A549 treated with AZD2906 at 1 μM for 4 hours (cell line): ENCODE measurements at places on chromosomes 16 and 17. TPM values are rescaled to one million over a fixed set of nuclear protein-coding genes. Genes with fewer than 3 reads are reported as not detected.

SDK2 gene
- total RNA-seq = 1.3 to 1.7 TPM (median 1.5 TPM) in 5 replicates

WNT9B gene
- 0.02 to 0.05 TPM in 2 of 5 replicates, not detected in the others for total RNA-seq

C17orf113 gene
- total RNA-seq = 0.55 to 0.85 TPM (median 0.81 TPM) in 5 replicates

PPP1R27 gene
- 0.08 to 0.35 TPM (median 0.18 TPM) in 5 replicates for total RNA-seq

CFAP52 gene
- 0.09 to 0.21 TPM (median 0.18 TPM) in 4 of 5 replicates, not detected in the other for total RNA-seq
